Sigmoid colon (tissue), 7 donors: ENCODE measurements at places on chromosomes 4 and X.
A peak's percentile ranks its signal among the peaks of the same experiment; 100 is the strongest.

GRCh38 chr4:120007191-120007871, 59.3 kb downstream of the MAD2L1 start:
- H3K27me3 ChIP-seq, result no peaks in the 10 kb centered on the region
- no peak overlapping the region for H3K4me3 ChIP-seq
- no peaks in the 10 kb centered on the region for H3K36me3 ChIP-seq
- no peak overlapping the region for H3K27ac ChIP-seq
- no peak for DNase-seq

DNA sequence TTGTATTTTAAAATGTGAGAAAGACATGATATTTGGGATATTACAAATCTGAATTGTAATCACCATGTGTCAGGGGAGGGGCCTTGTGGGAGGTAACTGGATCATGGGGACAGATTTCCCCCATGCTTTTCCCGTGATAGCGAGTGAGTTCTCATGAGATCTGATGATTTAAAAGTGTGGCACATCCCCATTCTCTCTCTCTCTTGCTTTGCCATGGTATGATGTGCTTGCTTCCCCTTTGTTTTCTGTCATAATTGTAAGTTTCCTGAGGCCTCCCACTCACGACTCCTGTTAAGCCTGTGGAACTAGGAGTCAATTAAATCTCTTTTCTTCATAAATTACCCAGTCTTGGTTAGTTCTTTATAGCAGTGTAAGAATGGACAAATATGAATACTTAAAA, 39.0 kb downstream of the CCDC158 start:
- H3K27me3 ChIP-seq, result no peaks in the 10 kb centered on the region
- no peak overlapping the region for H3K4me3 ChIP-seq
- no peaks in the 10 kb centered on the region for H3K36me3 ChIP-seq
- H3K27ac ChIP-seq, result no peak overlapping the region
- H3K4me1 ChIP-seq, result no peaks in the 10 kb centered on the region

GRCh38 chr4:175622887-175623286, 189.2 kb downstream of the GPM6A start:
- no peaks in the 10 kb centered on the region for H3K27me3 ChIP-seq
- no peak overlapping the region for H3K27ac ChIP-seq
- H3K36me3 ChIP-seq, result no peaks in the 10 kb centered on the region
- no peak overlapping the region for H3K4me3 ChIP-seq
- no peak for DNase-seq

DNA sequence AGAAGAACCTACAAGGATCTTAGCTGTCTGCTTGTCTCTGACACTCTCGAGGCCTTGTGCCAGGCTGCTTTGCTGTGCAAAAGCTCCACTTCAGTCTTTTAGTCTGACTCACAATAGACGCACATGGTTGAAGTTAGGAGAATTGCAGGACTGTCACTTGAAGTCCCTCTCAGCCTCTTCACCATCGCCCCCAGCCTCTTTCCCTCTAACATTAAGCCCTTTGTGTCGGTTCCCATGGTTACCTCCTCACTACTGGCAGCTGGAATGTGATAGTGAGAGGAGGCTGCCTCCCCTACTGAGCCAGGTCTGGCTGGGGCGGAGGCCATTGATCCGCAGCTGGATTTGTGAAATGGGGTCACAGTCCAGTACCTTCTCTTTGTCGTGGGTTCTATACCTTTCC, 201.8 kb downstream of the SOWAHB start:
- H3K27me3 ChIP-seq, result no peaks in the 10 kb centered on the region
- no peaks in the 10 kb centered on the region for H3K36me3 ChIP-seq
- no peak overlapping the region for H3K4me3 ChIP-seq

GRCh38 chr4:123193802-123194367, 202.7 kb upstream of the SPRY1 start:
- no peak overlapping the region for H3K4me3 ChIP-seq
- DNase-seq, result no peak
- H3K27me3 ChIP-seq, result no peaks in the 10 kb centered on the region
- H3K4me1 ChIP-seq, result no peaks in the 10 kb centered on the region

DNA sequence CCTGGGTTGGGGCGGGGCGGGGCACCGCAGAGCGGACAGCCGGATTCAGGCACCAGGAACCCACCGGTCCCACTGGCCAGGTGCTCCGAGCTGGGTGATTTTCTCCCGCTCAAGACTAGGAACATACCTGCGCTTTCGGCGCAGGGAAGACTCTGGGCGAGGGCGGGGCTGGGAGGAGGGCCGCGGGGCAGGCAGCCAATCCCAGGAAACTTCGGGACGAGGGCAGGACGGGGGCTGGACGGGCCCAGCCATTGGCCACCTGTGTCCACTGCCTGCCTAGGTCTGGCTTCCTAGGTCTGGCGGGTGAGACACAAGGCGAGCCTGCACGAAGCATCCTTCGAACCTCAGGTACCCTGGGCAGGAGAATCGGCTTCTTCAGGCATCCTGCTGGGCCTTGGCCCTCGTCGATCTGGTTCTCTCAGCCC, 274 bp upstream of the ERVMER34-1 start:
- peaks cover 28% of the 10 kb centered on the region for H3K4me1 ChIP-seq
- H3K36me3 ChIP-seq, result no peaks in the 10 kb centered on the region
- peaks cover 5% of the 10 kb centered on the region for H3K27me3 ChIP-seq
- peak overlapping the region; percentile 59 for H3K4me3 ChIP-seq

GRCh38 chr4:99950913-99951254, 809 bp upstream of the H2AZ1 start:
- H3K4me3 ChIP-seq, result peak overlapping the region; percentile 63
- H3K27ac ChIP-seq, result peak overlapping the region; percentile 97
- peaks cover 29% of the 10 kb centered on the region for H3K4me1 ChIP-seq

DNA sequence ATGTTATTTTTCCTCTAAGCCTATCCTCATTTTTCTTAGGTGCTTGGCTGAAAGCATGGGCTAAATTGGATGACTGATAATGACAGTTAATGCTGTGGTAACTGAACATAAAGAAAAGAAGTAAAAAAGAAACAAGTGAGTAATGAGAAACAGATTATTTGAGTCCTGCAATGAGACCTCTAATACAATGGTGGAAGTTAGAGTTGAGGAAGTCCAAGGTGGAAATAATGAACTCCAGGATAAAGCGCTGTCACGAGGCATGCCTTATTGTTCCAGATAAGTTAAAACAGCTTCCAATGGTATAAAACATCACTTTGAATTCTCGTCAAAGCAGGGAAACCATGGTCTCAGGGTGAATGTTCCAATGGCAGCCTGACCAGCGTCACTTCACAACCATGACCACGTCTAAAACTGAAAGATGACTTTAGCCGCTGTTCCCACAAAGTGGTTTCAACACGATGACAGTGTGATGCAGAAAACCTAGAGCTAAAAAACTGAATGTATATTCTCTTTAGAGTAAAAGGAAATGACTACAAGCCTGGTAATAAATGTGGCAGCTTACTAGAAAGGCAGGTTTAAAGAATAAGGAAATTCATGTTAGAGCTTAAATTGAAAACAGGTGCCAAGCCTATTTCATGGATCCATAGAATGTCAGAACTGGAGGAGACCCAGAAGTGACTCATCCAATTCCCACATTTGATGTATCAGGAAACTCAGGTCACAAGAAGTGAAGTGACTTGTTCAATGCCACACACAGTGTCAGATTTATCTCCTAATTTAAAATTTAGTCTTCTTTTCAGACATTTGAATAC, 202.6 kb upstream of the GYPA start:
- H3K27me3 ChIP-seq, result no peaks in the 10 kb centered on the region
- H3K4me1 ChIP-seq, result no peaks in the 10 kb centered on the region
- no peak for DNase-seq

DNA sequence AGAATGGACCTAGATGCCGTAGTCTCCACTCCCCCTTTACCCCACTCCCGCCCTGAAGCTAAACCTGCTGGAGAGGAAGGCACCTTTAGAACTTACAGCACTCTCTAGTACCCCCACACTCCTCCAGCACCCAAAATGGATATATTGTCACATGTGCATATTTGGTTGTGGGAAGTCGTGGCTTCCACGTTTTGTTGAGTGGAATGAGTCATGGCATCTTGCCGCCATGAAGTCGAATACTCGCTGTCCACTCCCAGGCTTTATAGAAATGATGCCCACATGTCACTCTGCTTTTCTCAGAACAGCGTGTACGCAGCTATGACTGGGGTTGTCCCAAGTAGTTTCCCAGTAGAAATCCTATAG, 545 bp downstream of the ABCE1 start:
- H3K4me3 ChIP-seq, result peak overlapping the region; percentile 81
- peak overlapping the region; percentile 92 for H3K27ac ChIP-seq
- peak; percentile 70 for DNase-seq
- peaks cover 7% of the 10 kb centered on the region for H3K36me3 ChIP-seq

DNA sequence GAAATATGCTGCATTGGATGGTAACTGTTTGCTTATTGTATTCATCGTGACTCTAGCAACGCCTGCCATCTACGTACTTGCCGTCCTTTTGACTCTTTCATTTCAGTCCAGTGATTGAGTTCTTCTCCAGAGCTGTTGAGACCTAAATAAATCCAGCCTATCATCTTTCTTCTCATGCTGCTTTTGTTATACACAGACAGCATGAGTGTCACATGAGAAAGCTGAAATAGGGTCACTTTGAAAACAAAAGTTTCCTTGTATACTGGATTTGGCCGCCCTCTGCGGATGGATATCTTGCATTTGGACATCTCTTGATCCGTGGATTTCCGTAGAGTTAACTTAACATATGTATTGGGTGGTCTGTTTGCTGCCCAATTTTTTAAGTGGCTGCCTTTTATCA, 67.2 kb downstream of the TMPRSS11F start:
- no peaks in the 10 kb centered on the region for H3K4me1 ChIP-seq
- no peaks in the 10 kb centered on the region for H3K27me3 ChIP-seq
- no peak overlapping the region for H3K27ac ChIP-seq
- H3K36me3 ChIP-seq, result no peaks in the 10 kb centered on the region
- DNase-seq, result no peak

DNA sequence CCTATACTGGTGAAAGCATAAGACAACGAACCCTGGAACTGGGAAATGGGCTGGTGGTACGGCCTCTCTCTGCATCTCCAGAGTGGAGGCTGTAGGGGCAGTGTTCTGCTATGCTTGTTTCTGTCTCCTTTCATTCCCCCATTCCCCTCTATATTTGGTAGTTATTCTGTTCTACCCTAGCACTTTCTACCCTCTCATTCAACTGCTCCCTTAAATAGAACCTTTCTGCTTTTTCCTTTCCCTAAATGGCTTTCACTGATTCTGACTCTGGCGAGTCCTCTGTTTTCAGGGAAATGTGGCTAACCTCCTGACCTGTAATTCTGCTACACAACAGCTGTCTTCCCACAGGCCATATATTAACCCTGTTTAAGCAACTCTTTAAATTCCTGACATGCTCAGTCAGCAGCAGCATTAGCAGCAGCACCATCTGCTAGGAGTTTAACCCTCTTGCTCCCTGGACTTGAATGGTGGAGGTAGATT, 94.2 kb downstream of the CXCL13 start:
- DNase-seq, result no peak
- no peak overlapping the region for H3K27ac ChIP-seq
- no peak overlapping the region for H3K4me3 ChIP-seq
- no peaks in the 10 kb centered on the region for H3K36me3 ChIP-seq

DNA sequence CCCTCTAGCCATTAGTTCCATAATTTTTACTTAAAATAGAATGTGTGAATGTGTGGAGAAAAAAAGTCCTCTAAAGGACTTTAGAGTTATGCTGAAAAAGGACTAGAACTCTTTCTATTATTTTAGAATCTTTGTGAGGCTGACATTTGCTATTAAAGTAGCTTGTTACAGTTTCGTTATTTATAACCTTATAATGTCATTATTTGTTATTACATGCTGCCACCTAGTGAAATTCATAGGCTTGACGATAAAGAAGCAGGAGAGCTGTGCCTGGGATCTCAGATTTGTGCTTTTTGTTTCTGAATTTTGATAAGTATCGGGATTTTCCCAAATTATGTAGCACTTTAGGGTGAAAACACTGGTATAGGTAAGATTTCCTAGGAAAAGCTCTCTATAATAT, 38.5 kb upstream of the TAPT1 start:
- no peaks in the 10 kb centered on the region for H3K27me3 ChIP-seq
- H3K36me3 ChIP-seq, result no peaks in the 10 kb centered on the region
- peaks cover 3% of the 10 kb centered on the region for H3K4me1 ChIP-seq
- H3K27ac ChIP-seq, result no peak overlapping the region
- no peak for DNase-seq

GRCh38 chr4:162149644-162150043, 14.2 kb downstream of the FSTL5 start:
- no peak overlapping the region for H3K27ac ChIP-seq
- no peaks in the 10 kb centered on the region for H3K27me3 ChIP-seq
- no peak overlapping the region for H3K4me3 ChIP-seq
- H3K4me1 ChIP-seq, result no peaks in the 10 kb centered on the region
- no peaks in the 10 kb centered on the region for H3K36me3 ChIP-seq
- no peak for DNase-seq
